Caki2 (cell line): ENCODE measurements at places on chromosomes 16 and 17.

DNA sequence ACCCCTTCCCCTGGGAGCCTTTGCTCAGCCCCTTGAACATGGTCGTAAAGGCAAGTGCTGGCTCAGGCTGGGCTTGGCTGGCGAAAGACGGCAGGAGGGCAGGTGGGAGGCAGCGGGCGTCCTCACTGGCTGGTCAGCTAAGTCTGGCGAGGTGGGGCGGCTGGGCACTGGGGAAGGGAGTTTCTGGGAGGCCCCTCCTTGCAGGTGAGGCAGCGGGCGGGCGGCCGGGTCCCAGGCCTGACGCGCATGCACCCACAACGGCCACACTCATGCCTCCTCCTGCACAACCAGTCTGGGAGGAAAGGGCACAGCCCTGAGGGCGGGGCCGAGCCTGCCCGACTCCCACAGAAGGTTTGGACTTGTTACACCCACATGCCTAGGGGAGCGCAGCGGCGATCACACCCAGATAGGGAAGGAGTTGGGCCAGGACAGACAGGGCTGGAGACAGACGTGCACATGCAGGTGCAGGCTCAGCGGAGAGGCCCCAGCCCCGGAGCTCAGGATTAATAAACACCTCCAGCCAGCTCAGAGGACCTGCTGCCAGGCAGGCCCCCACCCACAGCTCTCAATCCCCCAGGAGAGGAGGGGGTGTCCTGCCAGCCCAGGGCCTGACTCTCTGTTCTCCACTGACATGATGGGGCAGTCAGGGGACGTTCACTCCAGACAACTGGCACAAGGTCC is at the start of gene EVPL:
Gene EVPL, minus strand, starts transcription at position 148 of the 681 bp plus-strand sequence. Its CDS starts 108 bp downstream, at position 40.
- peak; percentile 94 for DNase-seq

DNA sequence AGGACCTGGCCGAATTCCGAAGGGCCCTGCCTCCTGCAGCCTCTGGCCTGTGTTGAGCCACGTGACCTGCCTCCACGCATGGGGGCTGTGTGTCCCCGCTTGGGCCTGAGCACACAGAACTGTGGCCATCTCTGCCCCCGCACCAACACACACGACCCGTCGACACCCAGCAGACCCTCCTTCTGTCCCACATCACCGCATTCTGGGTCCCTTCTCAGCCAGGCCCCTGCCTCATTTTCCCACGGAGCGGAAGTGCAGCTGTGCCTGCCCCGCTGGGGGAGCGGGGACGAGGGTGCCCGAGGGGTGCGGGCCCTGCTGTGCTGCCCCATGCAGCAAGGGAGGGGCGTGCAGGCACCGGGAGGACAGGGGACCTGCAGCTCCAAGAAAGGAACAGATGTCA is 18.4 kb downstream of the NDUFAF8 start:
- no peak for DNase-seq

GRCh38 chr17:60901806-60902205 is 224.2 kb downstream of the BCAS3 start:
- no peak for DNase-seq

- DNase-seq = no peak
These were observed 66.6 kb downstream of the NOS2 start for GRCh38 chr17:27733773-27734172.

DNA sequence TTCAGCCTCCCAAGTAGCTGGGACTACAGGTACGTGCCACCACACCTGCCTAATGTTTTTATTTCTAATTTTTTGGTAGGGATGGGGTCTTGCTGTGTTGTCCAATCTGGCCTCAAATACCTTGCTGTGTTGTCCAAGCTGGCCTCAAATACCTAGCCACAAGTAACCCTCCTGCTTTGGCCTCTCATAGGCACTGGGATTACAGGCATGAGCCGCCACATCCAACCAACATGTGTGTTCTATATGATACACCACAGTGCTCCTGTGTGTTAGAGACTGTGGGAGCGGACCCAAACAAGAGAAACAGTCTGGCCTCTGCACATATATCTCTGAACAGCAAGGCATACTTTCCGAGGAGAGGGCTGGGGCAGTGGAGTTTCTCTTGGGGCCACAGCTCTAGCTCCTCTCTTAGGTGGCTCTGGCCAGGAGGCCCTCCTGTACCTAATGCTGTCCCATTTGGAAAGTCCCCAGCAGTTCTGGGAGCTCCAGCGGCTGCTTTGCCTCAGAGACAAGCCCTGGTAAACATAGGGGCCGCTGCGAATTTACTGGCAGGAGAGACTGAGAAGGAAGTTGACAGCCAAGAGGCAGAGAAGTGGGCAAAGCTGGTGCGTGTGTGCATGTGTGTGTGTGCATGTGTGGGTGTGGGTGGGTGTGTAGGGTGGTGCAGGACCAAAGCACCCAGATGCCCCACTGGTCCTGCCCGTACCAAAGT is 95.0 kb downstream of the RAB11FIP4 start:
- no peak for DNase-seq

GRCh38 chr17:58277107-58277801 is 3.5 kb downstream of the MPO start:
- DNase-seq = no peak

GRCh38 chr17:38697061-38697820 is 7.8 kb upstream of the MLLT6 start:
- DNase-seq = no peak

DNA sequence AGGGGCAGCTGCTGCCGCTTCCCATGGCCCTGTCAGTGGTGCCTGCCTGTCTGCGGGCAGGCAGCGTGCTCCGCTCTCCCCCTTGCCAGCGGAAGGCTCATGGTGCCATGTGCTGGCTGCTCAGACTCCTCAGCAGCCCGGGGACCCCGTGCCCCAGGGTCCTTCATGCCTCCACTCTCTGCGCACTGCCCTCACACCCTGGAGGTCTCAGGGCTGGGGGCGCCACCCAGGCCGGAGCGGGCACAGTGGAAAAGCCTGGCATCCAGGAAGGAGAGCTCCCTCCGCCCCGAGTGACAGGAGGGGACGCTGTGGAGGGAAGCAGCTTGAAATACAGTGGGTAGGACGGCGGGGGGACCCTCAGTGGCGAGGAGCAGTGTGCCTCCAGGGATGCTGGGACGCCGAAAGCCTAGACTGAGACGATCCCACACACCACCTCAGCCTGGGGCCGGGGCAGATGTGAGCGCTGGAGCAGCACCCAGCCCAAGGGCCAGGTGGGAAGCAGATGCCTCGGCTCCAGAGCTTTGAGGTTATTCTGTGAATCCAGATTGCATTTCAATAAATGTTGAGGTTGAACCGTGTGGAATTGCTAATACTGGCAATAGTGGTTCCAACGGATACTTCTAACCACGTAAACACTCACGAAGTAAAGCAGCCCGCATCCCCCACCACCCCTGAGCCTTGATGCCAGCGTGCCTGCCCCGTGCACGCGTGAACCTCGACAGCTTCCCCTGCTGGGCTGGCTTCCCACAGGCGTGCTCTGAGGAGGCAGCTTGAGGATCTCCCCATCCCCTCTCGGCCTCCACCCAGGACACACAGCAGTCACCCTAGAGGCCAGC is 6.5 kb downstream of the TMEM204 start:
- DNase-seq = no peak

- peak; percentile 16 for DNase-seq
These were observed 33.5 kb downstream of the ERCC4 start for GRCh38 chr16:13953501-13953900.

- DNase-seq = no peak
These were observed 31.4 kb downstream of the C16orf54 start for GRCh38 chr16:29714396-29714795.

DNA sequence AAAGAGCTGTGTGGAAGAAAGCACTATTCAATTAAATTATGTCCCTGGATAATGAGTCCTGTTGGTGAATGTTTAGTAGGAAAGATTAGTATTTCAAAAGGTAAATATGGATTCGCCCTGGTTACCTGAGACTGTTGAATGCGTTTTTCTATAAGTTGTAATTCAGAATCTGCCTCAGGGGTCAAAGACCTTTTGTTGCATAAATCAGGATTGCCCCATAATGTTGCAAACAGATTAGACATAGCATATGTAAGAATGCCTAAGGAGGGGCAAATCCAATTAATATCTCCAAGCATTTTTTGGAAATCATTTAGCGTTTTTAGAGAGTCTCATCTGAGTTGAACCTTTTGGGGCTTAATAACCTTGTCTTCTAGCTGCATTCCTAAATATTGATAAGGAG is 70.1 kb upstream of the ARL4D start:
- no peak for DNase-seq

DNA sequence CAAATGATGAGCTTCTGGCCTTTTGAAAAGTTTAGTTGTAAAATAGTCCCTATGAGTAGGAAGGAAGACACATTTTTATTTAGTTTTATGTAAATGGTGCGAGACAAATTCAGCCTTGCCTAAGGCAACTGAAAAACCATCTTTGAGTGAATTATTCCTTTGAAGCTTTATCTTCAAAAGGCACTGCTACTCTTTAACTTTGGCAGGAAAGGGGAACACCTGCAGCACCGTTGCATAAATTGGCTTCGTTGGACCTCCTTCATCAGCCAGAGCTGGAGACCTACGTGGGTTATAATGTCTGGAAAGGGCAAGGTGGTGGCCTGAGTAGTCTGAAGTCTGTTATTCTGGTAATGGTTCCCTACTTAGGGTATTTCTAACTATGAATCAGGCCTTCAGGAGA is 373.5 kb downstream of the KCNJ2 start:
- no peak for DNase-seq

- DNase-seq = no peak
These were observed 91.3 kb upstream of the NOG start for GRCh38 chr17:56502120-56502654.

- no peak for DNase-seq
These were observed 25.9 kb downstream of the NKD1 start for GRCh38 chr16:50573947-50574744.
